ENCODE measurements at places on chromosomes 7 and 10.
A peak's percentile ranks its signal among the peaks of the same experiment; 100 is the strongest.

GRCh38 chr10:110803830-110804338 lies 67.8 kb upstream of the PDCD4 start:
- peak; percentile 66 for DNase-seq

- no peak for DNase-seq
Observed at GRCh38 chr10:32731527-32731926, 226.5 kb downstream of the ITGB1 start.

- DNase-seq: no peak
Observed at GRCh38 chr10:77707570-77707969, 70.0 kb upstream of the KCNMA1 start.

DNA sequence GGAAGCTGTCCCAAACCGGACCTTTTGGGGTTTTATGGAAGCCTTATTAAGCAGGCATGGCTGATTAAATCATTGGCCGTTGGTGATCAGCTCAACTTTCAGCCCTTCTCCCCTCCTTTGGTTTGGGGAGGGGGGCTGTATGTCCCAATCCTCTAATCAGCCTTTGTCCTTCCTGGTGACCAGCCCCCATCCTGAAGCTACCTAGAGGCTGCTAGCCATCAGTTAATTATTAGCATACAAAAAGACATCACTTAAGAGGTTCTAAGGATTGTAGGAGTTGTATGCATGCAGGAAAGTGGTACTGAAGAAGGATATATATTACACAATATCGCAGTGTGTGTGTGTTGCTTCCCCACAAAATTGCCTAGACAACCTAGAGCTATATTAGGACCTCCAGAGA lies 553.3 kb upstream of the FZD8 start:
- DNase-seq: no peak

- DNase-seq: no peak
Observed at GRCh38 chr10:32891261-32891660, 66.8 kb downstream of the ITGB1 start.

GRCh38 chr7:16850614-16851466 lies 30.9 kb downstream of the AGR3 start:
- no peak for DNase-seq
